ENCODE measurements at places on chromosomes 6 and 20. TPM values are rescaled to one million over a fixed set of nuclear protein-coding genes. Genes with fewer than 3 reads are reported as not detected.

DNA sequence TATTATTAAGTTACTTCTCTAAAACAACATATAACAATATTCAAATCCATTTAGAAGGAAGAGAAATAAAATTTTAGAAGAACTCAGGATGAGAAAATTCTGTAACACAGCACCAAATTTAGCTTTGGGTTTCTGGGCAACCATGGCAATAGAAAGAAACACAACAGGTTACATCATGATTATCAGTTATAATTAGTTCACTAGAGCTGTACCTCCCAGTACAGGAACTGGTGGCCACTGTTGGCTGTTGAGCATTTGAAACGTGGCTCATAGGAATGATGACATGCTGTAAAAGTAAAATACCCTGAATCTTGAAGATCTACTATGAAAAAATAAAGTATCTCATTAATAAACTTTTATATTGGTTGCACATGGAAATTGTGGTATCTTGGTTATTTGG, 23.7 kb upstream of the MAP3K4 start:
- no peak for DNase-seq

DNA sequence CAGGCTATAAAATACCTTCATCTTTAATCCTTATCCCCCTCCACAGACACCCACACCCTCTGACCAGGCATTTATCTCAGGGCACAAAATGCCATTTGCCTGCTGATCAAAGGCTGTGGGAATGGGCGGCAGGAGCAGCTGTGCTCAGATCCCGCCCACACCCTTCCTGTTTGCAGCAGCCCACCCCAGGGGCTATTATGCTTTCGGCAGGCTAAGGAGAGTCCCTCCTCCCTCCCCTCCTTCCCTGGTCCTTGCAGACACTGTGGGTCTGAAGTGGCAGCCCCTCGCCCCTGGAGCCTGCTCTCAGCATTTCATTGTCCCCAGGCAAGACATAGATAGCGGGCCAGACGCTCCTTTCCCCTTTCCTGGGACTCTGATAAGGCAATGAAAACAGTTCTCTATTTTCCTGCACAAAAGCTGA, 220.8 kb upstream of the HEY2 start:
- no peak for DNase-seq

DNA sequence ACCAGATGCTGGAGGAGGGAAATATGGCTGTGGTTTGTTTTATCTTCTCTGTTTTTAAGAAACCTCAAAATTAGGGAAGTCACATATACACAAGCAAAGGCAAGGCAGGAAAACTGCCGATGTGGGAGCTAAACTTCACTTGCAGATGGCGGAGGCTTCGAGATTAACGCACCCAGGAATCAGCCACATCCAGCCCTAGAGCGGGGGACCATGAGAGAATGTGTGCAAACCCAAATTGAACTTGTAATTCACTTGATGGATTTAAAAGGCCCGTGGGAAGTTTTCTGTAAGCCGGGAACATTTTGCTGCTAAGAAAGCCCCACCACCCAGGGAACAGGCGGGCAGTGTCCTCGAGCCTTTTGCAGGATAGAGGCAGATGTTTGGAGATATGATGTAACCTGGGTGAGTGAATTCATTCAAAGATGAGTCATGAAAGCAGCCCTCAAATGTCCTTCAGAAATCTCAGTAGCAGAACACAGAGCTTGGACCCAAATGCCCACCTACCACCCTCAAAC, 39.9 kb downstream of the PREX1 start:
- no peak for DNase-seq

DNA sequence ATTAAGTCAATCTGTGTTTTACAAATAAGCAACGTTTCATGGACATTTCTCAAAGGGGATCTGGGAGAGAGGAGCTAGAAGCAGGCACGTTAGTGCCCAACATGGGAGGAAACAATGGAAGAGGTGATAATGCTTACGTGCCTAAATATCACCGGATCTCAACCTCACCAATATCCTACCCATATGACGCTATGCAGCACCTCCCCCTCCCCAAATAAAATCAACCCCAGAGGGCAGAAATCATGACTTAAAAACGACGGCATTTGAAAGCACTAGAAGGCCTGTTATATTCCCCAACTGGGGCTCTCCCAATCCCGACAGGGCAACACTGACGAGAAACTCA, 425 bp downstream of the HBS1L start:
- no peak for DNase-seq

OR2H1 gene
- not detected for polyA plus RNA-seq

TINAG gene
- 29.6 TPM for polyA plus RNA-seq

RAET1L gene
- polyA plus RNA-seq: not detected

GRCh38 chr20:61391185-61391584, 139.1 kb downstream of the CDH4 start:
- no peak for DNase-seq

DNA sequence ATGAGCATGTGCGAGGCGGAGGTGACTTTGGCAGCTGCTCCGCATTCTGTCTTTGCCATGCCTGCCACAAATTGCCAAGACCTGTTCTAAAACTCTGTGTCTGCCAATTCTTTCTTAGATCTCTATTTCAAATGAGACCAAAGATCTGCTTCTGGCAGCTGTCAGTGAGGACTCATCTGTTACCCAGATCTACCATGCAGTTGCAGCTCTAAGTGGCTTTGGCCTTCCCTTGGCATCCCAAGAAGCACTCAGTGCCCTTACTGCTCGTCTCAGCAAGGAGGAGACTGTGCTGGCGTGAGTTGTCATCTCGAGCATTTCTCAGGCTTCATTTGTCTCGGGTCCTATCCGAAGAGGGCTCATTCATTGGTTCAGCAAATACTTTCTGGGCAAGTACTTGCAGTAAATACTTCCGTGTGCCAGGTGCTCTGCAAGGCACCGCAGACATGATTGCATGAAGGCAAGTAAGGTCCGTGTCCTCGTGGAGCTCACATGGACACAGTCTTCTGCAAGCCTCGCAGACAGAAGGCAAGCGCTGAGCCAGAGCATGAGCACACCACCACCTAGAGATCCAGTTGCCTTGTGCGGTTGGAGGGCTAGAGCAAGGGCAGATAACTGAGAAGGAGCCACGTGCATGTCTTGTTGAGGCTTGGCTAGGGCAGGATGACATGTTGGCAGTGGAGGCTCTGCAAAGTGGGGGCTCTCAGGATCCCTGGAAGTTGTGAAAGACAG, 19.7 kb upstream of the MROH8 start:
- DNase-seq: no peak

DNA sequence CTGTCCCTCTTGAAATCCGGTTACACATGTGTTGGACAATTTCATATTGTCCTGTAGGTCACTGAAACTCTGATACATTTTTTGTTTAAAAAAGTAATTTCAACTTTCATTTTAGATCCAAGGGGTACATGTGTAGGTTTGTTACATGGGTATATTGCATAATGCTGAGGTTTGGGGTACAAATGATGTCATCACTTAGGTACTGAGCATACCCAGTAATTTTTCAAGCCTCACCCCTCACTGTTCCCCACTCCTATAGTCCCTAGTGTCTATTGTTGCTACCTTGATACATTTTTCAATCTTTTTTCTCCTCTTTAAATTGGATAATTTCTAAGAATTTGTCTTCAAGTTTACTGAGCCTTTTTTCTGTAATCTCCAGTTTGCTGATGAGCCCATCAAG, 483.0 kb downstream of the DHX35 start:
- no peak for DNase-seq

GRCh38 chr6:61841958-61842357, 444.1 kb downstream of the KHDRBS2 start:
- no peak for DNase-seq

- no peak for DNase-seq
These were observed 38.8 kb downstream of the LYRM2 start for GRCh38 chr6:89599727-89600126.

GRCh38 chr20:16262594-16262993, 310.7 kb downstream of the KIF16B start:
- no peak for DNase-seq

GRCh38 chr20:9342651-9343050, 171.7 kb upstream of the LAMP5 start:
- no peak for DNase-seq

- no peak for DNase-seq
These were observed 2.4 kb upstream of the BLCAP start for GRCh38 chr20:37529968-37530600.

ANGPT4 gene
- polyA plus RNA-seq: 0.26 TPM

DNA sequence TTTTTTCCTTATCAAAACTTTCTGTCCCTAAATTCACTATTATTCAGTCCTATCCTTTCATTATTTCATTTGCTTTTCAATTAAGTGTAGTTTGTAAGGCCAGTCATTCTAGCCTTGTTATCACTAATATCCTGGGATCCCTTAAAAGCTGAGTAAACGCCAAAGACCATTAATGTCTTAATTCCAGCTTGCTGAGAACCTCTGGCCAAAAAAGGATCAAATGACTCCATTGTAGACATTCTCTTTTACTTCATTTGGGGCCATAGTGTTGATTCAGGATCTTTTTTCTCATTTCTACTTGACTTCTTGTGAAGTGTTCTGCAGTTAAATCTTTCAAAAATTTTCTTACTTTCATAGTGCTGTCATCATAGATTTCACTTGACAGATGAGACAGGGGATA, 379.7 kb downstream of the LAMA2 start:
- no peak for DNase-seq

C20orf202 gene
- polyA plus RNA-seq: 0.22 TPM

All from left renal cortex interstitium (tissue), 4 donors.